Nephron progenitor cell (in vitro differentiated cells): ENCODE measurements at places on chromosomes 6 and 20.

GRCh38 chr6:154039231-154039842, at the start of gene OPRM1:
OPRM1 (plus strand) TSS chr6:154039240; CDS start chr6:154039545, 305 bp downstream.
- peak; percentile 97 for DNase-seq

- peak; percentile 97 for DNase-seq
Observed at GRCh38 chr6:138403801-138404665, at the start of gene HEBP2. HEBP2 (plus strand) TSS chr6:138404223; CDS start chr6:138404496, 273 bp downstream.

DNA sequence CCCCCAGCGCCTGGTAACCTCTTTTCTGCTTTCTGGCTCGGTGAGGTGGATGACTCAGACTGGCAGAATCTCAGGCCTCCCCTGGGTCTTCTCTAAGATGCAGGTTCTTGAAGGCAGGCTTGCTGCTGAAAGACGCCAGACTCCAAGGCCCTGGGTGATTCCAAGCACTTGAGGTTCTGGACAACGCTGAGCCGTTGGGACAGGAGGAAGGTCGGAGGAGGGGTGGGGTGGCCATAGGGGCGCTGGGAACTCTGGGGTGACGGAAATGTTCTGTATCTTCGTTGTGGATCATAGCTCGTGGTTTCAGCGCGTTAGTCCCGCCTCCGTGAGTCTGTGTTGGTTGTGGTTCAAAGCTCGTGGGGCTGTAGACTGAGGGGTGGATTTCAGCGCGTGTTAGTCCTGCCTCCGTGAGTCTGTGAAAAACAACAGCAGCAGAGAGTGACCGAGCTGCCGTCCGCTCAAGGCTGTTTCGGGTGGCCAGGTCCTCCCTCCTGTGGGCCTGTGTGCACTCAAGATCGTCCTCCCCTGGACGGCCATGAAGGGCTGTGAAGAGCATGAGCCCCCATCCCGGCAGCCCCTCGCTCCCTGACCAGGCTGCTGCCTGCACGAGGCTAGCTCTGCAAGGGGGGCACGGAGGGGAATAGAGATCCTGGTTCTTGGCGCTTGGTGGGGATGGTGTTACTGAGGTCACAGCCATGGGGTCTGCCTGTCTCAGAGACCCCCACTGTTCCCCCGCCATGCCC, 7.7 kb downstream of the NTSR1 start:
- no peak for DNase-seq

DNA sequence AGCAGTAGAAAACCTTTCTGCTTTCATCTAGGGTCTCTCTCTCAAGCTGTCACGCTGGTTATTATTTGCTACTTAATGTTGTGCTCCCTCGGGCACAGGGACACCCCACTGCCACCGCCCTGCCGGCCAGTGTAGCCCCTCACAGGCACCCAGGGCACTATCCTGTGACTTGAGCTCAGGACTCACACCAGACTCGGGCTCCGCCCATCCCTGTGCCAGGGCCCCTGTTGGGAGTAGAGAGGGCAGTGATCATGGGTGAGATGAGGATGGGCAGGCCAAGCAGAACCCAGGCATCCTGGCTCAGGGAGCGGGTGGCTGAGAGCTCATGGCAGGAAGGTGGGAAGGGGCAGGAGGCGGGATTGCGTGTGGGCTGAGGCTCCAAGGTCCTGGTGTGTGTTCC, 371.9 kb downstream of the ZFAND3 start:
- no peak for DNase-seq

DNA sequence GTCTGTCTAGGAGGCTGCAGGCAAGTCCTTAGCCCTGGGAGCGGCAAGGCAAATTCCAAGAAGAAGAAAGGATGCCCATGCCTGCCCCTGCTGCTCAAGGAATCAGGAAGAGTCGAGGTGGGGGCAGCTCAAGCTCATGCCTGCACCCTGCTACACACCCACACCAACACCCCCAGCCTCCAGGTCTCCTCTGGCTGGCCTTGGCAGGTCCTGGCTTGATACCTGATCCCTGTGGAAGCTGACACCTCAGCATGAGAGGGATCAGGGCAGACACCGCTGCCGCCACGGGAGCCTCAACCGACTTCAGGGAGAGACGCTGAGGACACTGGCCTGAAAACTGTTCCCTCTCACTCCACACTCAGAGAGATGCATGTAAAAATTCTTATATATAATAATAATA, 35.5 kb upstream of the MAFB start:
- peak; percentile 19 for DNase-seq

DNA sequence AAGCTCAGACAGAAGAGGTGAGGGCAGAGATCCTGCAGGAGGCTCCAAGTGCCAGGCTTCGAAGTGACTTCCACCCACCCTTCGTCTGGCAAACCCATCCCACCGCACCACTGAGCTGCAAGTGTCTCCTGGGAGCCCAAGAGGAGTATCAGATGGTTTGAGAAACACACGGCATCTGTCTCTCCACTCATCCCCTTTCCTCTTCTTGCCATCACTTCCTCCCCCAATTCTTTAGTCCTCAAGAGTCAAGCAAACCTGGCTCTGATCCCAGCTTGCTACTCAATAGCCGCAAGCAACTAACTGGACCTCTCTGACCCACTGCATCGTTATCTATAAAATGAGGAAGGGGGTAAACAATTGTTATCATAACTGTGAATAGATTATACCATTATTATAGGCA, 142.1 kb downstream of the BMP7 start:
- DNase-seq: no peak

DNA sequence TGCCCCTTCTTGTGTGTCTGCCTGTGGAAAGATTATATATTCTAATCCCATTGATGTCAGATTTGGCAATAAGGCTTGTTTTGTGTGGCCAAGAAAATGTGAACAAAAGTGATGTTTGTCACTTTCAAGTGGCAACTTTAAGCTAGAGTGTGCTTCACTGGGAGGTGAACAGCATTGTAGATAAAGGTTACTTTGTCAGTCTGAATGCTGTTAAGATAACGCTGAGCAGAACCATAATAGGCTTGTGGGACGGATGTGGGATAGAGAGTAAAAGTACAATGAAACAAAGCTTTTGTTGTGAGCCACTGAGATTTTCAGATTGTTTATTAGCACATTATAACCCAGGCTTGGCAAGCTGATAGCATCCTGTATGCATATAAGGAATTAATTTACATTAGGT, 303.8 kb upstream of the MAN1A1 start:
- no peak for DNase-seq

DNA sequence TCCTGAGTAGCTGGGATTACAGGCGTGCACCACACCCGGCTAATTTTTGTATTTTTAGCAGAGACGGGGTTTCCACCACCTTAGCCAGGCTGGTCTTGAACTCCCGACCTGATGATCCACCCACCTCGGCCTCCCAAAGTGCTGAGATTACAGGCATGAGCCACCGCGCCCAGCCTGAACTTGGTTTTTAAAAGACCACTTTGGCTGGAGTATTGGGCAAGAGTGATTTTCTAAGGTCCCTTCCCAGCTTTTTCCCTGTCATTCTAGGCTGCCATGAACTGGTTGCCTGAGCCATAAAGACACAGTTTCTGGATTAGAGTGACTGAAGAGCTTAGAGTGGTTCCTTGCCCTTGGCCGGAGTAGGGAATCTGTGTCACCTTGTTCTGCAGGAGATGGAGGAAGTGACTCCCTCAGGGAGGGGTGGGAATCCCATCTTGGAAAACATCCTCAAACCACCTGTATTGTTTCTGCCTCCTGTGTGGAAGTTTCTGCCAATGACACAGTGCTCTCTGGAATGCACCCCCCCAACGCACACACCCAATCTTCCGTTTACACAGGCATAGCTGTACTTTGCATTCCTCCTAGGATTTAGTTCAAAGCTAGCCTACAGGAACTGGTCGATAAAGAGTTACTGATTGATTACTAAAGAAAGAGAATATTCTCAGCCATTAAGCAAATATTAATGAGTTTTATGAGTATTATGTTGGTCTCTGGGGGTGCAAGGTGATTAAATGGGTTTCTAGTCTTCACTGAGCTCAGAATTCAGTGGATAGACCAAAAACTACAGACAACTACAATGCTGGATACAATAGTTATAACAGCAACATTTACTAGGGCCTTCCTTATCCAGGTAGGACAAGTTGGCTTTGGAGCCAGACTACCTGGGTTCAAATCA, 18.2 kb downstream of the BCL2L1 start:
- DNase-seq: no peak

DNA sequence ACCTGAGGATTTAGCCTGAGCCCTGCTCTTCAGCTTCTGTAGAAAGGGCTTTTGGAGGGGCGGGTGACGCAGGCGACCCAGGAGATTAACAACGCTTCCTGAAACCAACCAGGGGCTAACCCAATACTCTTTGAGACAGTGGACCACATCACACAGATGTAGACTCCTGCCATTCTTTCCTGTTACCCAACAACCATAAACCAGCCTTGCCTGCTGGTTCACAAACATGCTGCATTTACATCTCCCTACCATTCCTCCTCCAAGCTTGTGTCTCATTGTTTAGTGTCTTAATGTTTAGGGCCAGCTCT, 28.3 kb downstream of the PPP1R16B start:
- DNase-seq: no peak

GRCh38 chr6:45610832-45611231, 233.1 kb upstream of the SUPT3H start:
- no peak for DNase-seq

- DNase-seq: no peak
Observed at GRCh38 chr6:128558924-128559323, 38.5 kb upstream of the PTPRK start.

DNA sequence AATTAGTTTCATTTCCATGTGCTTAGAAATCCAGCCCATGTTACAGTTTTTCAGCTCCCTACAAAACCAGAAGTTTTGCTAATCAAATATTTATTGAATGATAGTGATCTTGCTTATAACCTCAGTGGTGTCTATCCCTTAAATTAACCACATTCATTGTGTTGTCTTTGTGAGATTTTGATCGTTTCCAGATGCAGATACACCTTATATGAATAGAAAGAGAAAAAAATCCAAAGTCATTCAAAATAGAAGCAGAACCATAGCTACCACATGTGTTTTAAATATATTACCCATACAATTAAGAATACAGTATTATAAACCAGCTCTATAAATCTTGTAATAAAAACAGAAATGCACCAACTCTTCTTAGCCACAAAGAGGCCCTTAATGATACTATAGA, 60.6 kb upstream of the RREB1 start:
- DNase-seq: no peak

DNA sequence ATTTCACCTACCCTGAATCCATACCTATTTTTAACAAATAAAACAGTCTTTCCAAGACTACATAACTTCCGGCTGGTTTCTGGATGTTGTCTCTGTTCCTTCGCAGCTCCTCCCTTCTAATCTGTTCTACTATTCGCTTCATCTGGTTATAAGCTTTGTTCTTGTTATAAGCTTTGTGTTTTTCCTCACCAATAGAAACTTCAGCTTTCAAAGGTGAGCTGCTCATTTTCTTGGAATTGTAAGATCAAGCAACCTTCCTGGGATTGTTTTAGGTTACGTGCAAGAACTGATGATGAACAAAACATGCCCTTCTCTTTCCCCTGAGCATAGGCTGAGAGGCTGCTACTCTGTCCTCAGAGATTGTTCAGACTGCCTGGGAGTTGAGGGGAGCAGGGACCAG, 2.1 kb downstream of the GFOD1 start:
- no peak for DNase-seq

GRCh38 chr6:125779924-125780539, 10.7 kb upstream of the NCOA7 start:
- peak; percentile 83 for DNase-seq

DNA sequence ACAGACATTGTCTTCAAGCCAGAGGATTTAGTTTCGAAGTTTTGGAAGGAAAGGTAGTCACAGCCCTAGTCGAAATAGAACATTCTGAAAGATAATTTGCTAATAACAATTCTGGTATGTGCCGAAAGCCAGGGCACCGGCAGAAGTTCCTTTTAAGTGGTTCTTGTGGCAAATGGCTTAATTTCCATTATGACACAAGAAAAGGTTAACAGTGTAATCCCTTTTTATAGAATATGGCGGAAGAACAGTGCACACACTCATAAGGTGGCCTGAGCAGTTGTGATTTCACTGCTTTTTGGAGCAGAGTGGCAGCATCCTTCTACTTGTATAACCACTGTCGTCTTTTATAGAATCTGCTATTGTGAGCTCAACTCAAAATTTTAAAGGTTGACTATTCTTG, 152.4 kb downstream of the SASH1 start:
- no peak for DNase-seq
